Neuronal stem cell (in vitro differentiated cells): ENCODE measurements at places on chromosomes 4 and X.

DNA sequence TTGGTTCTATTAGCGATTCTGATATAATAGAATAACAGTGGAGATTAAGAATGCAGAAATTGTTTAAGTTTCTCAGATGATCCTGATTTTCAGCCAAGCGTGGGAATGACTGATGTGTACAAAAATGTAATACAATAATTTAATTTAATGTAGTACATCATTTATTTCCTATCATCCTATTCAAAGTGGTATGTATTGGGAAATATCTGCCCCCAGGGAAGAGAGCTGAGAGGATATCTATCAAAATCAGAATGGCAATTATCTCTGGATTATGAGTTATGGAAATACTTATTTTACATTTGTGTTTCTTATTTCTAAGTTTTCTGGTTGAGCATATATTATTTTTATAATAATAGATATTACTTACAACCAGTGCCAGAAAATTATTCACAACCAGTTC lies 3.9 kb downstream of the FABP2 start:
- no peak for DNase-seq

GRCh38 chr4:3107691-3108121 lies 33.2 kb downstream of the HTT start:
- no peak for DNase-seq

DNA sequence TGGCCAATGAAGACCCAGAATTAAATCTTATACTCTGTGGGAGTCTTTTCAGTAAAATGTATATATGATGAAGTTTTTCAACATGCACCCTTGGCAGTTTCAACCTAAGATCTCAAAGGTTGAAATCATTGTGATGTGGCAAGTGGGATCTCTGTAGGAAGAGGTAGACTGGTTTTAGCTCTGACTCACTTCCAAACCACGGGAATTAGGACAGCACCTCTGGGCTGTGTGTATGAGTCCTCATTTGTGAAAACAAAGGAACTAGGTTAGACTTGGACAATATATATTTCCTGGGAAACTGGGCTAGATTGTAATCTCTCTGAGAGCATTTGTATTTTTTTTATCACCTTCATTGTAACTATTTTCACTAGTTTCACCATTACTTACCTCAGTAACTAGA lies 333.0 kb downstream of the ADGRL3 start:
- no peak for DNase-seq

DNA sequence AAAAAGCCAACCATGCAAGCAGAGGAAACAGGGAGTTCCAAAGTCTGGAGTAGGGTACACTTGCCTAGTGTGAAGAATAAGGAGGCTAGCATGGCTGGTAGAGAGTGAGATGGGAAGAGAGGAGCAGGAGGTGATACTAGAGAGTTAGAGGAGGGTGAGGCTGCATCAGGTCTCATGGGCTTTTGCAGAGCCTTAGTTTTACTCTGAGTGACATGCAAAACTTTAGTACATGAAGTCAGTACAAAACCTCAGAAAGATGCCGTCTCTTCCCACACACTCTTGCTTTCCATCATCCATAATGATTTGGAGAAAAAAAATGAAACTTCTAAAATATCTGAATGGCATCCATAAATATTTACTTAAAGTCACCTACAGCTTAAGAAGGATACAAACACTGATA lies 5.0 kb downstream of the OPRPN start:
- DNase-seq, result no peak

GRCh38 chr4:37864786-37865185 lies 26.1 kb upstream of the TBC1D1 start:
- DNase-seq, result no peak

DNA sequence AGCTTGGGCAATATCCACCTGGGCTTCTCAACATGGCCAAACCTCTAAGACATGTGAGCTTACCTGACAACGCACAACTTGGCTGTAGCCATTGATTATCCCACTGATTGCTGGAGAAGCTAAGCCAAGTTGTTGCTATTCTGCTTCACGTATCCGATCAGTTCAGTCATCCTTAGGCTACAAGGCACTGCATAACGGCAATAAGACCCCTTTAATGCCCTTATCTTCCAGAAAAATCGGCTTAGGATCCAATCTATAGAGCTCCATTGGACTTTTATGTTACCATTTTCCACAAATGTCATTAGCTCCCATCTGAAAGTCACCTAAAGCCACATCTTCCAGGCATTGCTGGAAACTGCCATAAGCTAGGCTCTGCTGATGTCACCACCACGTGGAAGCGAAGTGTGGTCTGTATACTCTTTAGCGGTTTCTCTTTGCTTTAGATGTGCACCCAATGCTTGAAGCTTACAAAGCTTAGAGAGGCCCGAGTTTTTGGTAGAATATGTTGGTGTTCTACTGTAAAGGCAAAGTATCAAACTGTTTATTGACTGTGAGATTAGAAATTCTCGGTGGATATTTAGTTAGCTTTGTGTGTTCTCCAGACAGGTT lies 163.1 kb downstream of the CPE start:
- no peak for DNase-seq

- no peak for DNase-seq
Observed at GRCh38 chrX:134547047-134547679, 87.2 kb downstream of the HPRT1 start.

GRCh38 chrX:44918722-44919121 lies 45.7 kb downstream of the KDM6A start:
- no peak for DNase-seq

GRCh38 chrX:50483283-50483682 lies 12.7 kb upstream of the DGKK start:
- DNase-seq, result no peak

DNA sequence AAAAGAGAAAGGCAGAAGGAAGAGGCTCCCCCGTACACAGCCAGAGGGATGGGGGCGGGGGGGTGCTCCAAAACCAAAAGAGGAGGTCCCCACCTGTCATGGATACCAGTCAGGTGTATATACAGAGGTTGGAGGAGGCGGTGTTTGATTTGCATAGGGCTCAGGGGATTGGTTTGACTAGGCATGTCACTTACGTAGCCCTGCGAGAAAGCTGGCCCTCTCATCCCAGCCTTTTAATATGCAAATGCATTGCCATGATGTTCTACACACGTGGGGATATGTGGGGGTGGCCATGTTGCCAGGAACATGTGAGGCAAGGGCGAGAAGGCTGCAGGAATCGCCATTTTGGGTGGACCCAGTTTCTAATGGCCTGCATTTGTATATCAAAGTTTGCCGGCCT lies 38.6 kb downstream of the TMEM150C start:
- DNase-seq, result no peak

GRCh38 chr4:121155893-121156292 lies 8.2 kb downstream of the TNIP3 start:
- DNase-seq, result no peak

- DNase-seq, result no peak
Observed at GRCh38 chrX:154791939-154792338, 13.3 kb downstream of the MPP1 start.
